ENCODE measurements at places on chromosomes 12 and 14.

GRCh38 chr14:90551070-90551704 is 154.4 kb downstream of the CALM1 start:
- DNase-seq, result peak; percentile 49

DNA sequence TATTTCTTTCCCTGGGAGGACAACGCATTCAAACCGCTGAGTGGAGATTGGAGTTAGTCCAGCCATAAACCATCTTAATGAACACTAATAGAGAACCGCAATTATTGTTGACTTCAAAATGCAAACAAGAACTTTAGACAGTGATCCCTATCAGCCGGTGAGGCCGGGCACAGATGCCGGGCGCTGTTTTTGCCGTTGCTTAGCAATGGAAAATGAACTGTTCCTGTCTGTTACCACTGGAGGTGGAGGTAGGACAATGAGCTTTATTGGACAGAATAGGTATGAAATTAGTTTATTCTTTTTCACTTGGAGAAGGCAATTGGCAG is 216.8 kb downstream of the TTC8 start:
- DNase-seq, result no peak

GRCh38 chr12:34598352-34598827 is 576.1 kb downstream of the ALG10 start:
- no peak for DNase-seq

GRCh38 chr14:26444822-26445221 is 153.0 kb downstream of the NOVA1 start:
- no peak for DNase-seq

DNA sequence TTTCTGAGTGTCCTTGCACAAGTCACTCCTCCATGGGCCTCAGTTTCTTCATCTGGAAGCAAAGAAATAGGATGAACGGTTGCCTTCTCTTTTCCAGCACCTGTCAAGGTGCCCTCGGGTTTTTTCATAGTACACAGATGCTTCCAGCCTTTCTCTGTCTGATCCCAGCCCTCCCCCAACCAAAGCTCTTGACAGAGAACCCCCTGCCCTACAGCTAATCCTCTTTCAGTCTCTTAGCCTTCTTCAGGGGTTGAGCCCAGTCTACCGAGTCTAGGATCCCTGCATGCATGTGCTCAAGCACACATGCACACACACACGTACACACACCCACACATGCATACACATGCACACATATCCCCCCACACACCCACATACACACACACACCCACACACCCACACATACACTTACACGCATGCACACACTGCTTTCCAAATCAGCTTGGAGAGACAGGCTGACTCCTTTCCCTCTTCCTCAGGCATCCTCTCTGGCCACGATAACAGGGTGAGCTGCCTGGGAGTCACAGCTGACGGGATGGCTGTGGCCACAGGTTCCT is 4.7 kb downstream of the CDCA3 start:
- no peak for DNase-seq

- no peak for DNase-seq
Measured at GRCh38 chr14:66085224-66085623, 400.9 kb upstream of the CCDC196 start.

DNA sequence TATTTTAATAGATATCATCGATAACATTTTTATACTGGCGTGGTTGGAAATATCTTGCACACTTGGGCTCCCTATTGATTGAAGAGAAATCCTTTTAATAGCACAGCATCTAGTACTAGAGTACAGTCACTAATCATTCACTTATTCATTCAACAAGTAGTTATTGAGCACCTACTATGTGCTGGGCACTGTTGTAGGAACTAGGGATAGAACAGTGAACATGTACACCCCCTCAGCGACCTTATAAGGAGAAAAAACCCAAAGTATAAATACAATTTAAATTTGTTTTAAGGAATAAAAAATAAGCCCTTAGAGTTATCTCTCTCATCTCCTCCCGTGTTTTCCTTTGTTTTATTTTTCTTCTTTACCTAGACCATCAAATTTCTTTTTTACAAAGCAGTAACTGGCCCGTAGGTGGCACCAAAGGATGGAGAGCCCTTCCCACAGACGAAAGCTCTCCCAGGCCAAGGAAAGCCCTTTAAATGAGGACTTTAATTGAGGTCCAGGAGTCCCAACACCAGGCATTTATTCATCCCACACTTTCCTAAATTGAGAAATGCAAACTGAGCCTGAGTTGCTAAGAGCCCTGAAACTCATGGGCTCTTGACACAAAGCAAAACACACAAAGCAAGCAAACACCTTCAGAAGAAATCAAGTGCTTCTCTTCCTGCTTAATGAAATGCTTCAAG is 29.0 kb downstream of the PEBP1 start:
- DNase-seq, result no peak

- DNase-seq, result no peak
Measured at GRCh38 chr14:88079624-88080023, 74.7 kb downstream of the GPR65 start.

DNA sequence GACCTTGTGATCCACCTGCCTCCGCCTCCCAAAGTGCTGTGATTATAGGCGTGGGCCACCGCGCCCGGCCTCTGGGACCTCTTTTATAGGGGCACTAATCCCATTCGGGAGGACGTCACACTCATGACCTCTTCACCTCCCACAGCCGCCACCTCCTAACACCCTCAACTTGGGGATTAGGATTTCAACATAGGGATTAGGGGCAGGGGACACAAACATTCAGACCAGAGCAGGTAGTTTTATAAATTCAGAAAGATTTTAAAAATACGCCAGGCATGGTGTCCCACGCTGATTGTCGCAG is 49.4 kb downstream of the TPCN1 start:
- no peak for DNase-seq

DNA sequence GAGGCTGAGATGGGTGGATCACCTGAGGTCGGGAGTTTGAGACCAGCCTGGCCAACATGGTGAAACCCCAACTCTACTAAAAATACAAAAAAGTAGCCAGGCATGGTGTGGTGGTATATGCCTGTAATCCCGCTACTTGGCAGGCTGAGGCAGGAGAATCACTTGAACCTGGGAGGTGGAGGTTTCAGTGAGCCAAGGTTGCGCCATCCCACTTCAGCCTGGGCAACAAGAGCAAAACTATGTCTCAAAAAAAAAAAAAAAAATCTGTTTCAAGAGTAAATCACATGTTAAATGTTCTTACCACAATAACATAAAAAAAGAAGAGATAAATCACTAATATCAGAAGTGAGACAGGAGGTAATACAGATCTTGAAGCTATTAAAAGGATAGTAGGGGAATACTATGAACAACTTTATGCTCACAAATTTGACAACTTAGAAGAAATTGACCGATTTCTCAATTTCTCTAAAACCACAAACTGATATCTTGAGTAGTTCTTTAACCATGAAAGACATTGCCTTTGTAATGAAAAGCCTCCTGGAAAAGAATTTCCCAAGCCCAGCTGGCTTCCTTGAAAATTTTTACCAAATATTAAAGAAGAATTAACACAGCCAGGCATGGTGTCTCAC is 37.7 kb downstream of the TAOK3 start:
- no peak for DNase-seq

GRCh38 chr14:21940887-21941856 is 267.6 kb upstream of the OR4E1 start:
- DNase-seq, result no peak

GRCh38 chr12:57826400-57826799 is 7.9 kb upstream of the AVIL start:
- no peak for DNase-seq

DNA sequence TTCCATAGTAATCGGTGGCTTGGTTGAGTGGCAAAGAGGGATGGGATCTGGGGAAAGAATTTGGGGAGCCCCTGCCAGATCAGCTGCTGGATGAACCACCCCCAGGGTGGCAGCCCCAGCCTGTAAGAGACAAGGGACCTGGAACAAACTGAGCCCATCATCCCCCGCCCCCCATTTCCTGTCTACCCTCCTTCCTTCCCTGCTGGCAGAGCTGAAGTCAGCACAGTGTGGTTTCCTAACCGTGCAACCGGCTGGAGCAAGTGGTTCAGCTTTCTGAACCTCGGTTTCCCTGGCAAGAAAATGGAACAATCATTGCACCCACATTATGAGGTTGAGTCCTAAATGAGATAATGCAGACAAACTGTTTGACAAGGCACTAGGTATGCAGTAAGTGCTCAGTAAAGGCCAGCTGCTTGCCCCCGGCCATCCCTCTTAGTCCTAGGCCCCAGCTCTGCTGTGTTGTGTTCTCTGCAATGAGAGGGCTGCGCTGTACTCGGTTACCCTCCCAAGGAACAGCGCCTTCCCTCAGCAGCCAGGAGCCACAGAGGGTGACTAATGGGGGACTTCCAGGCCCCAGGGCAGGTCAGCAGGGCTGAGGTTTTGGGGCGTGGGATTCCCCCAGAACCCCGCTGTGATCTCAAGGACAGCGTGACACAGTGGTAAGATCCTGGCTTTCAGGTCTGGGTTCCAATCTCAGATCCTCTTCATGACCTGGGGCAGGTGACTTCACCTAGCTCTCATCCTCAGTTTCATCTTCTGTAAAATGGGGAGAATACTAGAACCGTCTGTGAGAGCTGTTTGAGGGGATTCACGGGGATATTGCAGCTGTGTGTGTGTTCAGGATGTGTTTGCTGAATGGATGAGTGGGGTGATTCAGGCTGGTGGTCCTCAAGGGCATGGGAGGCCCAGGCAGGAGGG is 16.5 kb downstream of the SELPLG start:
- DNase-seq, result no peak

GRCh38 chr12:114678028-114678427 is 5.9 kb downstream of the TBX3 start:
- no peak for DNase-seq

DNA sequence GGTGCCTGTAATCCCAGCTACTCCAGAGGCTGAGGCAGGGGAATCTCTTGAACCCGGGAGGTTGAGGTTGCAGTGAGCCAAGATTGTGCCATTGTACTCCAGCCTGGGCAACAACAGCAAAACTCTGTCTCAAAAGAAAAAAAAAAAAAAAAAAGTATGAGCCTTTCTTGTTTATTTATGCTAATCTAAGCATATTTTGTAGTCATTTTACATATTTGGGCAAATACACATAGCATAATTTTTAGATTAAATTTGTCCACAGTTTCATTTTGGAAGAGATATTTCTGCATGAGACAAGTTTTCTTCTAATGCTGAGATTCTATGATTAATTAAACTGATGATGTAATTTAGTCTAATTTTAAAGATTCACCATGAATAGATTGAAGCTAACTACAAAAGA is 494.4 kb downstream of the TMTC2 start:
- DNase-seq, result no peak

DNA sequence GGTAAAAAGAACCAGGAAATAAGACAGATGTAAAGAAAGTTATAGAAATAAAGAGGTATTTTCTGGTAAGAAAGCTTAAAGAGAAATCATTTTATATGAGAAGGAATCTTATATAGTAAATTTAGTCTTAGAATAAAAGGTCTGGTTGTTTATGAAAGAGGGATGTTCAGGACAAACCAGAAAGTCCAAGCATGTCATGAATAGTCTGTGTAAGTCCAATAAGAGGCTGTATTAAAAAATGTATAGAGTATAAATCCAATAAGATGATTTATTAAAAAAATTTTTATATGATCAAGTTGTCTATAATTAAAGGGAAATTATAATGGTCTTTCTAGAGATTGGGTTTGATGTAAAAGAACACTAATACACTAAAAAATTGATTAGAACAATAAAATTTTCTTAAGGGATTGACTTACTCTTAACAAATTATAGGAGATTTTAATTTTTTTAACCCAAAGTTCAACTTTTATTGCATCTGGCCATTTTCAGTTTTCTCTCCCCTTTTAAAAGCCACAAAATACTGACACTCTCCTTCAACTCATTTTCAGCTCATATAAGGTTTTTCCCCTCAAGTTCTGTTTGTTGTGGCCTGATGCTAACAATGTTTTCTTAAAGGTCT is 35.1 kb downstream of the ST8SIA1 start:
- no peak for DNase-seq

- no peak for DNase-seq
Measured at GRCh38 chr12:5301539-5301938, 130.4 kb upstream of the NTF3 start.

DNA sequence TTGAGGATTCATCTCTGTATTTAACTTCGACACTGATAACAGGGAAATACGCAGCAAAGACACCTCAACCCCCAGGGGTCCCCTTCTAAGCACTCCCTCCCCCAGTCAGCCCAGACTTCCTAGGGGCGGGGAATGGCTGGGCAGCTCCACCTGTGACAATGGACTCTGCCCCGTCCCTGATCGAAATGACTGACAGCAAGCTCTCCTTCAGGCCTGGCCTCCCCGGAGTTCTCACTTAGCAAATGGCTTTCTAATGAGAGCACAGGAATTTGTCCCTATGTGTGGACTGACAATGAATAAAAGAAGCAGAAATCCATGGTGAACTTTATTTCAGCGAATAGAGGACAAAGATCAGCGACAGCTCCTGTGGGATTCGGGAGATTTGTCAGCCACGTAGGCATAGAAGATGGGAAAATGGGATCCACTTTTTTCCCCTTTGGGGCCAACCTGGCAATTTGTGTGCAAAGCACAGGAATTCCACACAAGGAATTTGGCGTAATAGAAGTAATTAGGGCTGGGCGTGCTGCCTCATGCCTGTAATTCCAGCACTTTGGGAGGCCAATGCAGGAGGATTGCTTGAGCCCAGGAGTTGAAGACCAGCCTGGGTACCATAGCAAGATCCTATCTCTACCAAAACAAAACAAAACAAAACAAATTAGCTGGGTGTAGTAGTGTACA is 63.8 kb downstream of the TNFAIP2 start:
- DNase-seq, result no peak

DNA sequence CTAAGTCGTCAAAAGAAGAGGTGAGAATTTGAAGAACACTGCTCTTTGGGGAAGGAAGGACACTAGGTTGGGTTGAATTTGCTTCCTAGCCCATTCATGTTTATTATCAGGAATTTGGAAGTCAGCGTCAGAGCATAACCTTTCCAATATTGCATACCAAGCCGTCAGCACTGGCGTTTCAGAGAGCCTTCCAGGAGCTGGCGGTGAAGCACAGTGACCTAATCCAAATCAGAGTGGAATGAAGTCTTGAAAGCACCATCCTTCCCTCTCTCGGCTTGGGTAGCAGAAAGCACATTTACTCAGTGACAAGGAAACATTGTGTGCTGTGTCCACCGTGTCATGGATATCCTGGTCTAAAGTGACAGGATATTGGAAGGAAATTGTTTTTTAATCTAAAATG is 240.3 kb upstream of the PELI2 start:
- no peak for DNase-seq

DNA sequence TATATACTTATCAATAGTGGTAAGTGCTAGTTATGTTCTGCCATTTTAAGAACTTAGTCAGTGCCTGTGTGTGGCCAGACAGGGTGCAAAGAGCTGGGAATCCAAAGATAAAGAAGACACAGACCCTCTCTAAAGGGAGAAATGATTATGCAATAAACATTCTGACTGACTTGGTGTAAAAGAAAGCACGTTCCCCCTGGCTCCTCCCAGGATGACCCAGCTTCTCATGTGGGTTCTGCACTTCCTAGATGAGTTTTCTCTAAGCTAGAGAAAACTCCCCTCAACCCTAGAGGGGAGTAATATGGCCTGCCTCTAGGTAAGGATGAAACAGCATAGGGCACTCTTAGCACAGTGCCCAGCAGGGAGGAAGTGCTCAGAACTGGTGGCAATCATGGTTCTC is 231.2 kb downstream of the VRK1 start:
- no peak for DNase-seq

GRCh38 chr14:50957296-50957695 is 13.0 kb upstream of the PYGL start:
- DNase-seq, result no peak

Measured in hippocampal formation (tissue), 2 donors.